ENCODE measurements at places on chromosomes 6 and 20.

- DNase-seq, result no peak
These were observed 29.3 kb downstream of the ARHGAP18 start for GRCh38 chr6:129680633-129681032.

DNA sequence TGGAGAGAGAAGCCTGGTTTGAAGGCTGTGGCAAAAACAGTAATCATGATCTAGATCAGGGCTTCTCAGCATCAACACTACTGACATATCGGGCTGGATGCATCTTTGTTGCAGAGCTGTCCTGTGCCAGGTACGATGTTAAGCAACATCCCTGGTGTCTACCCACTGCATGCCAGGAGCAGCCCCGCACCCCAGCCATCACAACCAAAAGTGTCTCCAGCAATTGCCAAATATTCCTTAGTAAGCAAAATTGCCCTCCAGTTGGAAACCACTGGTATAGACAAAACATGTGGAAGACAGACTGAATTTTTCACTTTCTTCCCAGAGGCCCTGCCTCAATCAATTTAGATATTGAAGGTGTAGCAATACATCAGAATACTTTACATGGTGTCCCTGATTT is 147.6 kb upstream of the NRN1 start:
- no peak for DNase-seq

- no peak for DNase-seq
These were observed 30.5 kb upstream of the TLDC2 start for GRCh38 chr20:36845288-36845971.

- DNase-seq, result no peak
These were observed 270 bp upstream of the TIAM2 start for GRCh38 chr6:154994836-154995253.

- no peak for DNase-seq
These were observed 60.3 kb downstream of the BMP6 start for GRCh38 chr6:7786214-7786661.

DNA sequence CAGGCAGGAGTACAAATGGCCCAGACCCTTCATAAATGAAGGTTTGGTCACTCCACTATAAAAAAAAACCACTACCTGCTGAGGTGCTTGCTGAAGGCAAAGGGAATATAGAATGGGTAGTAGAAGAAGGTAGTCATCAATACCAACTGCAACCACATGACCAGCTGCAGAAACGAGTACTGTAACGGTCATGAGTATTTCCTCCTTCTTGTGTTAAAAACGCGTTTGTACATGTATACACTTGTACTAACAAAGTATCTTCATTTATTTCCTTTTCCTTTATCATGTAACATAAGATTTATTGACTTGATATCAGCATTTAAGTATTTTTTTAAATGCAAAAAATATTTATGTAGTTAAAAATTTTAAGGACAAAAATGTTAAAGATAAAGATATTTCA is 238.6 kb downstream of the TFAP2B start:
- DNase-seq, result no peak

GRCh38 chr6:30877419-30878262 is 6.7 kb upstream of the DDR1 start:
- no peak for DNase-seq

DNA sequence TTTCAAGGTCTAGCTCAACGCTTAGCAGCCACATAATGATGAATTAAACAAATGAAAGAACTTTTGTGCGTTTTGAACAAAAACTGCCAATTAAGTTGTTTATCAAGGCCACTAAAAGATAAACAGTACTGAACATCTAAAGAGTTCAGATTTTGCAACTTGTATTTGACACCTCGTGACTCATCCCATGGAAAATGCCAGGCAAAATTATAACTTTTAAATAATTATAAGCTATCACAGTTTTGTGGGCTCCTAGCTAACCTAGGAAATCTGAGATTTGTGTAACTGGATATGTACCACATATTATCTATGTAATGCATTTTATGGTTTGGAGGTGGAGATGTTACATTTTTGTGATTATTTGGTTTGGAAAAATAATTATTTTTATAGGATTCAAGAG is 9.6 kb upstream of the BAG2 start:
- DNase-seq, result no peak

GRCh38 chr20:62321521-62321948 is 18.7 kb downstream of the ADRM1 start:
- peak; percentile 91 for DNase-seq

DNA sequence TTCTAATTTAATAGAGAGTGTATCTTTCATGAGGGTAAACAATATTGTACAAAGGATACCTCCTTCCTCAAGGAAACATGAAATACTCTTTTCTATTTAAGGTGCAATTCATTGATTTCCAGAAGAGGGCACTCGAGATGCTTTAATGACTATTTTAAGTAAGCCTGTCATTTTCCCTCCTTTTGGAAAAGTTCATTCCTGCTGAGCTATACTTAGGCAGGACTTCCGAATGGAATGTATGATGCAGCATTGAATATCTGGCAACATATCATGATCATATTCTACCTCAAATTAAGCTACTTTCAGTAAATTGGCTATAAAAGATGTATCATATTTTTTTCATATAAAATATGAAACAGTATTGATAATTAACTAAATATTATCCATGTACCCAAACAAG is 5.0 kb downstream of the DST start:
- peak; percentile 4 for DNase-seq

- DNase-seq, result no peak
These were observed 31.1 kb upstream of the STX16 start for GRCh38 chr20:58619864-58620431.

GRCh38 chr6:16503970-16504415 is 257.3 kb downstream of the ATXN1 start:
- no peak for DNase-seq

- DNase-seq, result peak; percentile 12
These were observed 589.7 kb downstream of the CBLN4 start for GRCh38 chr20:55415567-55416142.

DNA sequence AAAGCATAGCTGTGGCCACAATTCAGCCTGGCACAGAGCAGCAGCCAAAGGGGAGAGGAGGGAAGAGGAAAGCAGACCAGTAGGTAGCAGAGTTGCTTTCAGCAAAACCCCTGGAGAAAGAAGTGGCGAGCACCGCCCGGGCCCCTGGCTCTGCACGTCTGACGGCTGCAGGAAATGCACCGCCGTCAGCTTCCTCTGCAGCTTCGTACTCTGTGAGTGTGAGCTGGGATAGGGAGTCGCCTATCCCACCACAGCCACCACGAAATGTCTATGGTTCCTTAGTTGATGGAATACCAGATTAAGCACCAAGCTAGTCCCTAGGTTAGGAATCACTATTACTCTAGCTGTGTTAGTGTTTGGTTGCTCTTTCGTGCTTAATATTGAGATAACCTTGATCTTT is 79.9 kb upstream of the NAA20 start:
- no peak for DNase-seq

DNA sequence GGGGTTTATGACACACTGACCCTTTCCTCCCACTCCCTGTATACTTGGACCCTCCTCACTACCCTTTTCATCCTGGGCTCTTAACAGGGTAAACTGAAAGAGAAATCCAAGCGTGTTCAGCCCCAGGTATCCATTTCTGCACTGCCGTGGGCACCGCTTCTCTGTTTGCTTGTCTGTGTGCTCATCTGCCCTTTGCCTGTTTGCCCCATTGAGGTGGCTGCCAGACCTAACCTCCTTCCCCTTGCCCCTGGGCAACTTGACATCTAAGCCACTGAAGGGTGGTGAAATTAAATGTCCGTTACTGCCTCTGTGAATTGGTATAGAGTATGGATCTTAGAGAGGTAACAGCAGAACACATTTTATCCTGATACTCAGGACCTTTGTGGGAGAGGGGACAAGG is 38.7 kb downstream of the ACSS2 start:
- no peak for DNase-seq

GRCh38 chr6:138562691-138563090 is 63.4 kb upstream of the NHSL1 start:
- no peak for DNase-seq

GRCh38 chr6:31170987-31171671 is 647 bp upstream of the POU5F1 start:
- no peak for DNase-seq

- DNase-seq, result no peak
These were observed 258.1 kb upstream of the BMP2 start for GRCh38 chr20:6509374-6509773.

DNA sequence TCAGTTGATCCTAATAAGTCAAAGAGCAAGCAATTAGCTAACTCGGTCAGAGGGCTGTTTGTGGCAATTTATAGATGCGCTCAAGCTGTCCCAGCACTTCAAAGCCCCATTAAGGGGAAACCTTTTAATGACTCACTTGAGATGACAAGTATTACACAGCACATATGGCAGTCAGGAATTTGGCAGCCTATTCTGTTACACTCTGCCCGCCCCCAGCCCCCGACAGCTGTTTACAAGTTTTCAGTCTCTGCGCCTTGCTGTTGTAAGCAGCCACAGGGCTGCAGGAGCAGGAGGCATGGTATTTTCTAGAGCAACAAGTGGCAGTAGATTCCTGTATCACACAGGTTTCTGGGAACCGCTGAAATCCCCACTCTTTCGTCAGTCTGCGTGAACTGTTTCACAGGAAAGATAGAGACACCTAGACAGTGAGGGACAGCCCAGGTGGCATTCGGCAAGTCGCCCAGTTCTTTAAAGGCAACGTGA is 263.0 kb downstream of the FOXC1 start:
- no peak for DNase-seq

GRCh38 chr6:25649611-25650010 is 2.4 kb upstream of the SCGN start:
- DNase-seq, result no peak

DNA sequence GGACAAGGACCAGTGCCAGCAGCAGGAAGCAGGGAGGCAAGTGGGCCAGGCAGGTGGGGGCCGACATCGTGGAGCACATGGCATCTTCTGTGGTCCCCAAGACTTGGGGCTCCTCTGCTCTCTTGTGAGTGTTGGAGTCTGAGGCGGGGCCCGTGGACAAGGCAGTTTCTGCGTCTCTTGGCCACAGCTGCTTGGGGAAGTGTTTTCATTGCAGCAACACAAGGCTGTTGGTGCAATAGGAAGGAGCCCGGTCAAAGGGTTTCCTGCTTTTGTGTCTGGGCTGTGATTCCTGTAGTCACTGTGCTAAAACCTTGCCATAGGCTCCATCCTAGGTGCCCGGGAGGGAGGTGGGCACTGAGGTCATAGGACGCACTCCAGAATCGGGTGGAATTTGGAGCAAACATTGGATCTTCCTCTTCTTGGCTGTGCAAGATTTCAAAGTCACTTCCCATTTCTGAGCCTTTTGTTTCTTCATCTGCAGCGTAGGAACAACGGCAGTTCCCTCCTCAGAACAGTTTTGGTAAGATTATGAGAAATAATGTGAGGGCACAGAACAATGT is at the start of gene SIRPB2:
Gene SIRPB2, minus strand, starts transcription at position 140 of the 560 bp plus-strand sequence. Its CDS starts 61 bp downstream, at position 79.
- DNase-seq, result no peak

DNA sequence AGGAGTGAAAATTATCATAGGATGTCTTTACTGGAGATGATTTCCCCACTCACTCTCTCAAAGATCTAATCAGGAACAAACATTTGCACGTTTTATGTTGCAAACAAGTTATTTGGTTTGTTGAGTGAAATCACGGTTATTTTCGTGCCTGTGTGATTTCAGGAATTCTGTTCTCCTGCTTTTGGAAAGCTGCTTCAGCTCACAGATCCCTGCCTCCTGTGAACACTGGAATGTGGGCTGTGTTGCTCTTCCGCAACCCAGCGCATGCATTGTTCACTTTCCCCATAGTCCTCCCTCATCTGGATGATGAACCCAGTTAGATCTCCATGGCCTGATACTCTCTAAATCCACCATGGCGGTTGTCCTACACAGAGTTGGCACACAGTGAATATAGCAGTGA is 91.0 kb downstream of the PLEKHG1 start:
- no peak for DNase-seq

DNA sequence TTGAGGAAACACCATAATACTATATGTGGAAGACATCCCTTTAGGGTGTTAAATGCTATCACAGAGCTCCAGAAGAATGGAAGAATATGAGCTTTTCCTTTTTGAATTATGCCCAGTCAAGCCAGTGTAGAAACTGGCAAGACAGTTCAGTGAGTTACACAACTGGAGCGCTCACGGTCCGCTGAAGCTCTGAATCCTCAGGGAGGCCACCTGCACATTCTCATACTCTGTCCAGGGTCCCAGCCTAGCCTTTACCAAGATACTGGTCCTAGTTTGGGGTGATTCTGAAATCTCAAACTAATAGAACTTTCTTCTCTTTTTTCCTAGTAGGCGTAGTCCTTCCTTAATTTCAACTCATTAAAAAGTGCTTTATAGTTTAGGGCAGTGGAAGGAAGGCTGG is 51.3 kb downstream of the ALDH8A1 start:
- DNase-seq, result no peak

DNA sequence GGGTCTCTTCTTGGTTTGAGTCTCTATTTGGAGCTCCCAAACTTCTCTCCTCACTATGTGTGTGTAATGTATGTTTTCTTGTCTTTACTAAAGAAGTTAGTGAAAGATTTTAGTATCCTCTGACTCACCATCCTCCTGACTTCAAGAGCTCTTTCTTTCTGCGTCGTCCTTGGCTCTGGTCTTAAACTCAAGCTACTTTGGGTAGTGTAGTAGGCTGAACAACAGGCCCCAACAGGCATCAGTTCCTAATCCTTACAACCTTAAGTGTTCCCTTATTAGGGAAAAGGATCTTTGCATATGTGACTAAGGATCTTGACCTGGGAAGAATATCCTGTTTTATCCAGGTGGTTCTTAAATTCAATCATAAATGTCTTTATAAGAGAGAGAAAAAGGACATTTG is 810.2 kb downstream of the MAFB start:
- DNase-seq, result no peak

- no peak for DNase-seq
These were observed 266.9 kb downstream of the UST start for GRCh38 chr6:149013586-149014344.

DNA sequence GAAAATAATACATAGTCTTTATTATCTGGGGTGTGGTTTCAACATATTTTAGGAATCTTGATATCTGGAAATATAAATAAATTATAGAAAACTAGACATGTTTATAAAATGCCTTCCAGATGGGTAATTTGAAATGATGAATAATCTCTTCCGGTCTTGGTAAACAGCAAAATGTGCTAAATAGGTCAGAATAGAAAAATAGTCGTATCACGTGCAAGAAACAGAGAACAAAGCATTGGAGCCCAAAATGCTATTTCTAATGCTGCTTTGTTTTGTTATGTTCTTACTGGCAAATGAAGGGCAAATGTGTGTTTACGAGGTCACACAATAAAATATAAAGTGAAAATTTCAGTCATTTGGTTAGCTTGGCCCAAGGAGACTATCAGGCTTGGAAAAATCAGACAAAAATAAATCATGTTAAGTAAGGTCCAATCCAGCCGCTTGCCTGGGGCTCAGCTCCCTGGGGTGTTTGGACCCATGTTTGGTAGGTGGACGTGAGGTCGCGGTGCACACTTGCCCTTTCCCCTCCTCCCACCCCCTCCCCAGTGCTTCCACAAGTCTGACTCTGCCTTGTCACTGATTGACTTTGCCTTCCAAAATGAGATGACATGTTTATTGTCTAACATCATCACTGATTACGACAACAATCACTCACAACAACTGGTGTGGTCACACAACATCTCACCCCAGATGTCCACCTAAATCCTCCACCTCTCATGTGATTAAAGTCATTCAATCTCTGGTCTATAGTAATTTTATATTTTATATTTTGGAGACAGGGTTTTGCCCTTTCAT is 56.0 kb downstream of the RIN2 start:
- no peak for DNase-seq

Measured in T47D (cell line).